ENCODE measurements at places on chromosomes 5 and 9.

DNA sequence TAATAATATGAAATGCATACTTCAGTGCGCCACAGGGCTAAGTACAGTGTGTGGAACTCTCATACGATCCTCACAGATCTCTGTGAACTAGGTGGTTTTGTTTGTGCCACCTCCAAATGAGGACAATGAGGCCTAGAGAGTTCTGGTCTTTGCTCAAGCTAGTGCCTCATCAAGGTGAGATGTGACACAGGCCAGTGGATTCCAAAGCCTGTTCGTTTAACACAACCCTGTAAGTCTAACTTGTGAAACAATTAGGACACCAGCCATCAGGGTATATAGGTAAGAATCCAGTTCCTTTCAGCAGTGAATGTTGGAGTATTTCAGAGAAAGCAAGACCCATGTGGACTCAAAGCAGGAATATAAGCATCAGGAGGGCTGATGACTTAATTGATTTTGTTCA lies 130.7 kb upstream of the GAS1 start:
- DNase-seq = no peak

GRCh38 chr5:160061770-160062169 lies 52.8 kb downstream of the TTC1 start:
- no peak for DNase-seq

GRCh38 chr5:169426784-169427183 lies 125.8 kb upstream of the SLIT3 start:
- no peak for DNase-seq

- no peak for DNase-seq
Observed at GRCh38 chr5:33488558-33489355, 48.0 kb downstream of the TARS1 start.

GRCh38 chr5:115151208-115151805 lies 18.4 kb downstream of the TRIM36 start:
- DNase-seq = no peak
